Pancreas (tissue), 10 donors: ENCODE measurements at places on chromosomes 13 and 19. TPM values are rescaled to one million over a fixed set of nuclear protein-coding genes. Genes with fewer than 3 reads are reported as not detected.

Gene IGFL2
- total RNA-seq = not detected

Gene CEACAM21
- not detected for total RNA-seq

Gene FXYD3
- total RNA-seq = 12.7 TPM

Gene LGI4
- 1.6 TPM for total RNA-seq

Gene RUVBL2
- 34.9 TPM for total RNA-seq

DNA sequence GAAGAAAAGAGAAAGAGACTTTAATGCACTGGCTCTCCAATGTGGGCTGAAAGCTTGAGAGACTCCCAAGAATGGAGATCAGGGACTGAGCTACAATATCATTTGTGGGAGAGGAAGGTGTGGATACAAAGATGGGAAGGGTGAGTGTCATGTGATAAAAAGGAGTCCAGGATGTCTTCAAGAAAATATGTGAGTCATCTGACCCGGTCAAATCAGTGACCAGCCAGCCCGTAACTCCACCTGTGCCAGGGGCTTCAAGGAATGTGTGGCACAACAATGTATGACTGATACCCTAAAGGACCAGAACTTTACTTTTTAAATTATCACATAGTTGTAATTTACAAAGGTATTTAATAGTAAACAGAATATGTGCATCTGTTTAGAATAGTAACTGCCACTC lies 97.2 kb downstream of the DOCK9 start:
- DNase-seq = no peak

GRCh38 chr13:22014469-22014868 lies 343.6 kb downstream of the FGF9 start:
- no peak for DNase-seq

DNA sequence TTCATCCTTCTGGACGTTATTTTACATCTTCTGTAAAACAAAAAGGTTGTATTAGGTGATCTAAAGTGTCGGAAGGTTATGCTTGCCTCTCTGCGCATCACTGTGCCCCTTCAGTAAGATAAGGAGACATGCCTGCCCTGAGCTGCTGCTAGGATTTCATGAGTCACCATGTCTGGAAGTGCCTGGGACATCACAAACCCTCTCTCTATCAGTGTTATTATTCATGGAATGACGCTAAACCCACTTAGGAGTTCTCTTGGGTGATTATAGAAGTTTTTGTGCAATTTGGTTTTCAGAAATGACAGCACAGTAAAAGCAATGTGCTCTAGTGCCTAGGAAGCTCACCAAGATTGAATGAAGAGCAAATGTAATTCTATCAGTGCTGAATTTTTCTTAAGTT lies 617.7 kb downstream of the DCT start:
- no peak for DNase-seq

DNA sequence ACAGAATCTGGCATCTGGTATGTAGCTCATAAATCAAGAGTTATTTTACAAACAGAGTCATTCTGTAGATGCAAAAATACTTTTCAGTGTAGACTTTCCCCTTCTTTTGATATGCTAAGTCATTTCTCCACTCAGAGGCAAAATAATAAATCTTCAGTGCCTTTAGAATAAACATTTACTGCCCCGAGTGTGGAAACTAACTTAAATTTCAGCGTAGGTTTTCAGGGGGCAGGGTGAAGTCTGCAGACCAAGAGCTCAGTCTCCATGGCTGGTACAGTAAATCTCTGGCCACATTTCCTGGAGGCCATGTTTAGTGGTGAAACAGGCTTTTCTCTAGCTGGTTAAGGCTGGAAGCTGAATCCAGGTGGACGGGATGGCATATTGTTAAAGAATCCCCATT lies 13.1 kb upstream of the ADPRHL1 start:
- no peak for DNase-seq

GRCh38 chr13:113148940-113149503 lies 9.4 kb upstream of the PROZ start:
- DNase-seq = no peak

GRCh38 chr13:108313382-108313781 lies 43.9 kb downstream of the TNFSF13B start:
- DNase-seq = no peak
